Foreskin keratinocyte (primary cell): ENCODE measurements at places on chromosomes 12 and 14. TPM values are rescaled to one million over a fixed set of nuclear protein-coding genes. Genes with fewer than 3 reads are reported as not detected.

- DNase-seq, result peak; percentile 7
Measured at GRCh38 chr12:75011120-75011519, 198.5 kb downstream of the KCNC2 start.

ZFP36L1 gene
- polyA plus RNA-seq, result 108 and 116 TPM in 2 replicates

OR4E2 gene
- polyA plus RNA-seq, result not detected in 2 replicates

- no peak for DNase-seq
Measured at GRCh38 chr12:68393417-68393816, 61.3 kb upstream of the MDM1 start.

DNA sequence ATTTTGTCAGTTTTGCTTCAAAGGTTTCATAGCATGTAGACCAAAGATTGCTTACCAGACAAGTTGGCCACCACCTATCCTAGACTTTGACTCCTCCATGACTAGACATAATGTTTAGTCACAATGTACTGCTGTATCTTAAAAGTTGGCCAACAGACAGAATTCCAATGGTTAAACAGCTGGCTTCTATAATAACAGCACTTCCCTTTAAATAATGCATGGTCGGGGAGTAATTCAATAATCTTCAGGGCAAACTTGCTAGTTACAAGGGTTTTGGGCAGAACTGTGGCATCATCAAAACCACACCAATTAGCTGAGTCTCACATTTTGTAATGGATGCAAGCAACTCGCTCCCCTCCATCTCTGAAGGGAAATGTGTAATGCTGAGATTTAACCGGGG lies 56.9 kb downstream of the IGF1 start:
- DNase-seq, result no peak

GRCh38 chr12:107818984-107819383 lies 44.5 kb downstream of the ASCL4 start:
- DNase-seq, result peak; percentile 30

IAPP gene
- not detected in 2 replicates for polyA plus RNA-seq

KLHL33 gene
- polyA plus RNA-seq, result not detected in 2 replicates

- DNase-seq, result no peak
Measured at GRCh38 chr14:35827678-35828472, 1.7 kb downstream of the BRMS1L start.

DNA sequence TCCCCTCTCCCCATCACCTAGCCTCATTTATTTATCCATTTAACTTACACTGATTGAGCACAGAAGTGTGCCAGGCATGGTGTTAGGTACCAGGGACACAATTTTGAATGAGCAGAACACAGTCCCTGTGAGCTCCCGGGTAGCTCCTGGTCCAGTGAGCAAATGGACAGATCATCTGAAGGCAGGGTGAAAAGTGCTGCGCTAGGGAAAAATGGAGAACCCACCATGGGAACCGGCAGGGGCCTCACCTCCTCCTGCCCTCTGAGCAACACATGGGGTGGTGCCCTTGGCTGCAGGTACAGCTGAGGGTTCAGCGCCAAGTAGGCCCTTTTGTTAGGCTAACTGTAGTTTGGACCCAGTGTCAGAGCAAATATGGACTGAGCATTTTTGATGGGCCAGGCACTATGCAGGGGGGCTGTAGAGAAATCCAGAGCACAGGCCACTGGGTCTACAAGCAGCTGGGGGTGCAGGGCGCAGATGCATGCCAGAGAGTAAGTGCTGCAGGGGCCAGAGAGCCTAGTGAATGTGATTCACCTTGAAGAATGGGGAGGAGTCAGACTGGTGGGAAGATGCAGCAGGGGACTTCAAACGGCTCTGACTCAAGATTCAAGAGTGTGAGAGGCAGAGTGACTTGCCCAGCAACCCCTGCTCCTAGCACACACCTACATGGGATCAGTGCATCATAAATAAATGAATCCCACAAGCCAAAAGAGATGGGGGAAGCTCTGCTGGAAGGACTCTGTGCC lies 28.2 kb downstream of the LTBP2 start:
- DNase-seq, result peak; percentile 92
